SK-N-MC (cell line): ENCODE measurements at places on chromosomes 12 and 14.

DNA sequence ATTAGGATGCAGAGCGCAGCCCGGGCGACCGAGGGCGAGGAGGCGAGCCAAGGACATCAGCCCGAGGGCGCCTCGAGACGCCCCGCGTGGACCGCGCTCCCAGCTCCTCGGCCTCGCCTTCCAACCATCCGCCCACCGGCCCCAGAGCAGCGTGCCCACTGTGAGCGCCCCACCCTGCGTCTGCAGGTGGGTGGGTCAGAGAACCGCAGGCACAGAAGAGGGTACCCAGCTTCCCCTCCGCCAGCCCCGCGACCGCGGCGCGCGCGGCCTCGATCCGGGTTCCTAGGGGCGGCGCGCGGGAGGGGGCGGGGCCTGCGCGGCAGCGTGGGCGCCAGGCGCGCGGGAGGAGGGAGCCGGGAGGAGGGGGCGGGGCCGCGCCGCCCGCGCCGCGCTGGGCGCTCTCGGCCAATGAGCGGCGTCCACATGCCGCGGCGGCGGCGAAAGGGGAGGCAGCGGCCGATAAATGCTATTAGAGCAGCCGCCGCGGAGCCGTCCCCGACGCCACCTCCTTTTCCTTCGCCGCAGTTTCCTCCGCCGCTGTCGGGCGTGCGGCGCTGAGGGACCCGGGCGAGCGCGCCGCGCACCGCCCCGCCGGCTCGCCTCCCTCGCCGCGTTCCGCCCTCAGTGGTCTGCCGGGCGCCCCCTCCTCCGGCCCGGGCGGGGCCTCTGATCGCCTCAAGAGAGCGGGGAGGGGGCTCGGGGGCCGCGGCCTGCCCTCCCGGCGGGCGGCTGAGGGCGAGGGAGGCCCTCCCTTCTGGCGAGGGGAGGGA lies at the start of gene ATP2A2:
ATP2A2 (plus strand) TSS at position 469 of the 770 bp plus-strand sequence. CDS start 543 bp downstream, outside the sequence.
- no peak for DNase-seq

GRCh38 chr12:46534327-46534840 lies 161.8 kb upstream of the SLC38A2 start:
- no peak for DNase-seq

DNA sequence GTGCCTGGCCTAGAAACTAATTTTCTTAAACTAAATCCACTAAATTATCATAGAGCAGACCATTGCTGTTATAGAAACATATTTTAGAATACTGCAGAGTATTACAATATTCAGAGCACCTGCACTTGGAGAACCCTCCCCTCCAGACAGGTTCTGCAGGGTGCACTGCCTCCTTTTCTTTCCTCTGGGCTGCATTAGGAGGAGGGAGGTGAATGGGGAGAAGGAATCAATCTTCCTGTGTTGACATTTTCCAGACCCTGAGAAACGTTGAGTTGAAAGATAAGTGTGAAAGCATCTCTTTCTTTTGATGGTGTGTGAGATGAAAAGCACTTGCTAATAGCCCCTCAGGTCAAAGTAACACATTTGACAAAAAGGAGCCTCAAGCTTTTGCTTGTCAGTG lies 7.3 kb downstream of the SYNE2 start:
- DNase-seq, result no peak

DNA sequence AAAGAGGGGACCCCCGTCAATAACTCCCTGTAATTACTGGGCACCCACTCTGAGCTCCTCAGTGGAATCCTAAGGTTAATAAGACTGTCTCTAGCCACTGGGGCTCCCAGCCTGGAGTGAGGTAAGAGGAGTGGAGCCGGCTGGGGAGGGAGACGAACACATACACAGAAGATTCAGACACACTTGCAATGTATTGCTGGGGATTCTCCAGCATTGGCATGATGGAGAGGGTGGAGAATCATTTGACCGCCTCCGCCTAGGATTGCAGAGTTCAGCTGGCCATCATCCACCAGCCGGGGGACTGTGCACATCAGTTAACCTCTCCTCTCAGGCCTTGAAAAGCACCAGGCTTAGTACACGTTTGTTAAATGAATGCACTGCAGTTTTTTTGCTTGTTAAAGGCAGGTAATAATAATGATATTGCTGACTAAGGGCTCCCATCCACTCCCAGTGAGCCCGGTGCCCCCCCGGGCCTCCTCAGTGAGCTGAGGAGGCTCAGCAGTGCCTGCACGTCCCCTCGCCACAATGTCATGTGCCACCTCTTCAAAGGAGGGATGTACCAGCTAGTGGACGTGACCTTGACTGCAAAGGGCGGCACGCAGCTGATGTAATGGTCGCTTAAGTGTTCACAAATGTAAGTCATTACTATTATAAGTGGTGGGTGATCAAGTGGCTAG lies 20.3 kb upstream of the FAIM2 start:
- DNase-seq, result no peak

DNA sequence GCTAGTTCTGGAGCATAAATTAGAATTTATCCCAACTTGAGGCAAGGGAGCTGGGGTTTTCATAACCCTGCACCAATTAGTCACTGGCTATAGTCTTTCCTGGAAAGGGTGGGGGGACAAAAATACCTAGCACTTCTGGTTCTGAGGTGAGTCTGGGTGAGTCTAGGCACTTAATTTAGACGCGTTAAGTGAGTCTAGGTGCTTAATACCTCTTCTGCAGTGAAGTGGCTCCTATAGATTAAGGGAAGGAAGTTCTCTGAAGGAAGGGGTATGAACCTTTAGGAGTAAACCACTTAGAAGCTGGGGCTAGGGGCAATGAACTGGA lies 251.7 kb downstream of the EFCAB11 start:
- DNase-seq, result no peak

GRCh38 chr12:67716817-67717216 lies 68.3 kb downstream of the DYRK2 start:
- DNase-seq, result no peak

DNA sequence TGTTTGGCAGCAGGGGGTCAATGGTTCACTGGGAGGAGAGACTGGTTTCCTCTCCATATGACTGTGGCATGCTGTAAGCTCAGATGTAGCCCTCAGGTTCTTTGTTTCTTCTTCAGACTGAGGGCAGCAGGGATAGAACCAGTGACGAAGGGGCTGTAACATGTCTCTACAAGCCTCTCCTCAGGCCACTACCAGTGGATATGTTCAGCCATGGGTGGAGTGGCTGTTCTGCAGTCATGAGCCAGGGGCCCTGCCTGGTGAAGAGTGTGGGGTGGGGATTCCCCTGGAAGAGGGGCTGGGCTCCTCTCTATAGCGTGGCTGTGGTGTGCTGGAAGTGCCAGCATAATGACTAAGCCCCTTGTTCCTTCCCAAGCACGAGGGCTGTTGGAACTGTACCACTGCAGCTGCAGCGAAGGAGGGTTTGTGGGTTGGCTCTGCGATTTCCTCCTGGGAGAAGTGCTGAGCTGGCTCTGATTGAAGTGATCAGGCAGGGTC lies 55.8 kb downstream of the CMAS start:
- DNase-seq, result no peak
